Right ventricle myocardium superior (tissue), 1 donor: ENCODE measurements at places on chromosomes 5 and 9. TPM values are rescaled to one million over a fixed set of nuclear protein-coding genes. Genes with fewer than 3 reads are reported as not detected.

DNA sequence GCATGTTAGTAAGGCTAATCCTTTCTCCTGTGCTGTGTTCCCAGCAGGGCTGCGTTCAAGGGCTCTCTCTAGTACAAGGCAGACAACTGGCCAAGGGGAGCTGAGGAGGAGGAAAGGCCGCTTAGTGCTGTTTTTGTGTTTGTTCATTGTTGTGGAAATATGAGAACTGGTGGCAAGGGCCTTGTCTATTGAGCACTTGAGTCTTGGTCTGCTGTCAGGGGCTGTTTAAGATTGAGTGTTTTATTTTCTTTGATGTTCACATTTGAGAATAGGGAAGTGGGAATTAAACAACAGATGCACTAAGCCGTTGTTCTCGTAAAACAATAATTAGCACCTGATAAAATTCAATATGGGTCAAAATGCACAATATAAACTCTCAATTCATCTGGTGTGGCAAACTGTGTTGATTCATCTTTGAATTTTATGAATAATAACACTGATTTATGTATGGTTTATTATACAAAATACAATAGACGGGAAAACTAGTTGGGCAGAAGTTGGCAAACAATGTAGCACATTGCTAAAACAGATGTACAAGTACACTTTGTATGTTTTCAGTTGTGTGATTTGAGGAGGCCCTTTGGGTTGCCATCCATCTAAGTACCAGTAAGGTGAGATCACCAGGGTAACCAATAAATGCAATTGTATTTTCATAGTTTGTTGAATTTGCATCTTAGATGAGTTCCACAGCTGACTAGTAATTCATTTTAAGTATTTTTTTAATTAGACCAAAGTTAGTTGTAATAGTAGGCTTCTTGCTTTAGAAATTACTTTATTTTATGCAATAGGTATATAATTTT, 97.6 kb upstream of the GRHPR start:
- no peak for DNase-seq

DNA sequence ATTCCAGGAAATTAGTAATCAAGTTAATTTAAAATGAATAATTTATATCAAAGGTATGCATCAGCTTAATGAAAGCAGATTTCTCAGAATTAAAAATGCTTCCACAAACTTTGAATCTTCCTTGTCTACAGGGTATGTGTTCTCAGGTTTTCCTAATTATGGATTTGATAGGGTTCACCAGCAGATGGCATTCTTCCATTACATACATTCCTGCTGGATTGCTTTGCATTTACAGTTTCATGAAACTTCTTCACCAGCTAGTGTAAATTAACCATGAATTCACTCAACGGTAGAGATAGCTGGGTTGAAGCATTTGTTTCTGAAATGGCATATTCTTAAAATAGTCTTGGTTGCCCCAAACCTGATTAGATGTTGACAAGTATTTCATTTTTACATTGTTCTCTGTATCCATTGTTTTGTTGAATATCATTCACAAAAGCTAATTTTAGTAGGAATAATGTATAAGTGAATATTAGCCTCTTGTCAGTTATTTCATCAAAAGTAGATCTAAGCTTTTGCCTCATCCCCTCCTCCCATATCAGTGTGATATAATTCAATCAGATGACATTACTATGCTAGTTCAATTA, 68.7 kb upstream of the WDR41 start:
- no peak for DNase-seq

DNA sequence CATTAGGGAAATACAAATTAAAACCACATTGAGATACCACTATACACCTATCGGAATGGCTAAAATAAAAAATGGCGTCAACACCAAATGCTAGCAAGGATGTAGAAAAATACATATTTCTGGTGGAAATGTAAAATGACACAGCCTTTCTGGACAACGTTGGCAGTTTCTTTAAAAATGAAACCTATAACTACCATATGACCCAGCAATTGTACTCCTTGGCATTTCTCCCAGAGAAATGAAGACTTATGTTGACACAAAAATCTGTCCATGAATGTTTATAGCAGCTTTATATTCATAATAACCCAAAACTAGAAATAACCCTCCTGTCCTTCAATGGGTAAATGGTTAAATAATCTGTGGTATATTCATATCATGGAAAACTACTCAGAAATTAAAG, 188.7 kb upstream of the RAD23B start:
- DNase-seq, result no peak

DNA sequence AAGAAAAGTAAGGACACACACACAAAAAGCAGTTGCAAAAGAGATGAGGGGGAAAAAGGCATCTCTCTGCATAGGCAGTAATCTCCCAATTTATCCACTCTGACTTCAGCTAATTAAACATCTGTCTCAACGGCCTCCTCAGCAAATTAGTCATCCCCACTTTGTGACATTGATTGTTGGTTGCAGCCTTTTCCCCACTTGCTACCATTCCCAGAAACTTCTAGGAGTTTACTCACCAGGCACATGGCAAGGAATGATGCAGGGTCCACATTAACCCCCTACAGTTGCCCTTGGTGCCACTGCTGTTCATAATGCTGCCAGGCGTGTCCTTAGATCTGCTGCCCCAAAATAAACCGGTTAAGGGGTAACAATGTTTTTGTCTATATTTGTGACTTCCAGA, 174.6 kb downstream of the MAPKAP1 start:
- DNase-seq, result no peak

SCAI gene
- total RNA-seq, result 3.3 TPM

RNF145 gene
- total RNA-seq, result 20.7 TPM

GRCh38 chr5:74079971-74080556, 454.1 kb downstream of the ARHGEF28 start:
- DNase-seq, result no peak

DNA sequence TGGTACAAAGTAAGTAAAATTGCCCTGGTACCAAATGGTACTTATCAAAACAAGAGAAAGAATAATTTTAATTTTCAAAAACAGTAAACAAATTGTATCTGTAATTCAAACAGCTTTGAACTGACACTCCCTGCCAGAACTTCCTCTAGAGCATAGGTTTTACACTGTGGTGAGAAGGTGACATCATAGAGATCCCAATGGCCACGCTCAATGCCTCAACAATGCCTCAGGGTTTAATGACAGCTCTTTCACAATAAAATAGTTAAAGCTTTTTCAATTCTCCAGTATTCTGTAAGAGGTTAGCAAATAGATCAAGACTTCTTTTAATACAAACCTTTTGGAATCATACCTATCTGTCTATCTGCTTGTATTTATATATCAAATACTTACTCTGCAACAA, 437.1 kb downstream of the PRR16 start:
- DNase-seq, result no peak

ARL14EPL gene
- not detected for total RNA-seq

MOCS2 gene
- total RNA-seq, result 94.1 TPM

GGTA1 gene
- total RNA-seq, result 31.3 TPM

DNA sequence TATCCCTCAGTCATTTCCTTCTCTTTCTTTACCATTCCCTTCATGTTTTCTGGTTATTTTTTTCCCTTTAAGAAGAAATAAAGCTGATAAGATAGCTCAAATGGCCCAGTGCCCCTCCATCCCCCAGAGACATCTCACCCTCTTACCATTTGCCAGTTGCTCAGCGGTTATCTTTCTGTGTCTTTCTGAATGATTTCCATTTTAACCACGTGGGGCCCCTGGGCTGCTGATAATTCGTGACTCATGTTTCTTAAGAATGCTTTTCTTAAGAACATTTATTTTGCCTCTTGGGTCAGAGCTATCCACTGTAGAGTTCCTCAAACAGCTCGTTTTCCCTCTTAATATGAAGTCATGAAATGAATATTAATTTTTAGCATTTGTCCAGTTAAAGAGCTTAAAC, 147.8 kb downstream of the MAST4 start:
- DNase-seq, result peak; percentile 73

- DNase-seq, result no peak
Measured at GRCh38 chr5:146388386-146388785, 49.7 kb downstream of the POU4F3 start.

DNA sequence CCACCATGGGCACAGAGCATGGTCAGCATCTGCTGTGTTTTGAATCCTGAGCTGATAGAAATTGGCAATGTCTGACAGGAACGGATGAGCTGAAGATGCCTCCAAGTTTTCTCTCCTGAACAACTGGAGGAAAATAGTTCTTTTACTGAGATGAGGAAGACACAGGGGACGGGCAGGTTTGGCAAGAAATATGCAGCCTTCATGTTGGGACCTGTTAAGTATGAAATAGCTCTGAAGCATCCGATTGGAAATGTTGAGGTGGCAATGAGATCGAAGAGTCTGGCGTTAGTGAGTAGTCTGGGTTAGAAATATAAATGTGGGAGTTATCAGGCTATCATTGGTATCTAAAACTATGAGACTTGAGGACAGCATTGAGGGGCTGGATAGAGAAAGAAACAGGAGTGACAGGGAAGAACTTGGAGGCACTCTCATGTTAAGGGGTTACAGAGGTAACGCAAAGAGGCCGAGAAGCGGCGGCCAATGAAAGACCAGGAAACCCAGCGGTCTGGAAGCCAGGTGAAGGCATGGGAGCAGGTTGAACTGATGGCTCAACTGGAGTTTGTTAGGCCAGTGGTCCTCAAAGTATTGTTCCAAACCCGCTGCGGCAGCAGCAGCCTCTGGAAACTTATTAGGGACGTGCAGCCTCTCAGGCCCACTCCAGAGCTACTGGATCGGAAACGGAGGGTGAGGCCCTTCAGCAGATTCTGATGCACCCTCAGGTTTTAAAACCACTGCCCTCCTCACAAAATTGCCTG, 1.0 kb upstream of the MAMDC2 start:
- no peak for DNase-seq

DNA sequence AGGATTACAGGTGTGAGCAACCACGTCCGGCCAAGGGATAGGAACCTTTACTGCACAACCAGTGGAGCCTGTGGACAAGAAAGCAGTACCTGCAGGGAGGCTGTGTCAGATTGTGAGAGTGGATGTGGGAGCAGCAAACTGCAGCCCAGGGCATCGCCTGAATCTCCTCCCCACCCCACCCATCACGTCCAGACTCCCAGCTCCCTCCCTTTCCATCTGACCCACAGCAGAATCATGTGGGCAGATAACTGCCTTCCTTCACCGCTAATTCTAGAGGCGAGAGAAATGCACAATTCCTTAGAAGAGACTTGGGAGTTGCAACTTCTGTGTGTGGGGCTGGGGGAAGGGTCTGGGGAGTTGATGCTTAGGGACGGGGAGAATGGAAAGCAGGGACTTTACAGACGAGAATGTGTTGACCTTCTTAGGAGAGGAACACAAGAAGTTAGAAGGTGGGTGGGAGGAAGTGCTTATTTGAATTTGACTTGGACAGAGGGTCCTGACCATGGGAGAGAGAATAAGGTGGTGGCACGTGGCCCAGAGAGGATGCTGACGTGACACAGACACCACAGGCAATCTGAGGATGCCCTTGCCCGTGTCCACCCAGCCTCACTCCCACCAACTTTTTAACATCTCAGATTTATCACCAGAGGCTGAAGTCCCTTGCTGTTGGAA, 4.5 kb upstream of the LCP2 start:
- no peak for DNase-seq

- DNase-seq, result no peak
Measured at GRCh38 chr9:8261737-8262136, 462.2 kb upstream of the DMAC1 start.

- DNase-seq, result no peak
Measured at GRCh38 chr5:145982572-145983318, 46.4 kb downstream of the SH3RF2 start.

DNA sequence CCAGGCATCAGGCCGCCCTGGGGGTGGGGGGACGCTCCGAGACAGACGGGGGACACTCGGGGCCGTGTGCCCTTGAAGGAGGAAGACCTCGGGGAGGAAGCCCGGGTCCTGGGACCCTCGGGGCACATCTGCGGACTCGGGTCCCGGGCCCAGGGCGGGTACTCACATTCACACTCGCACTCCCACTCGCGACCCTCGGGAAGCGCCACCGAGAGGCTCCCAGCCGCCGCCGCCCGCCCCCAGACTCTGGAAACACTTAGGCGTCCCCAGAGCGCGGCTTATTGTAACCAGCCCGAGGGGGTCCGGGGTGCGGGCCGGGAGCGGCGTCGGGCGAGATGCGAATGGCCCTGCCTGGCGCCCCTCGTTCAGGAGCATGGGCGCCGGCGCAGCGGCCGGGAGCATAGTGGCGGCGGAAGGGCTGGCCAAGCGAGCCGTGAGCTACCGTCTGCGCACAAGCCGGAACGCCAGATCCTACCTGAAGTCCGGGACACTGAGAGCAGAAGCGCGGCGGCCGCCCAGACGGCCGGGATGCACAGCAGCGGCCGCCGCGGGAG, 559 bp downstream of the ROR2 start:
- DNase-seq, result no peak

SH3RF2 gene
- total RNA-seq, result 309 TPM

PRRX2 gene
- total RNA-seq, result 0.89 TPM

DNA sequence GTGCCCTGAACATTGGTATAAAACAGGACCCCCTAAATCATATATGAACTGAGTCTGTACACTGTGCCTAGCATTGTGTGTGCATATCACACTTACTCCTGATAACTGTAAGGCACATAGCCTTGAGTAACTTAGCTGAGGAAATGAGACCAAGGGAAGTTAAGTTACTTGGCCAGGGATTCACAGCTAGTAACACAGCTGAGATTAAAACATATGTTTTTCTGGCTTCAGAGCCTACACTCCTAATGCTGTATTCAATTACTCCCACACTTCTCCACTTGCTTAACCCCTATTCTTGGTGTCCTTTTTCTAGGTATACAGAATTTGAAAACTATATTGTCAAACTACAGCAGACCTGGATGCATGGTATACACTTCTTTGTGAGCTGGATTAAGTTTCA, 12.8 kb downstream of the GHR start:
- DNase-seq, result no peak

DNA sequence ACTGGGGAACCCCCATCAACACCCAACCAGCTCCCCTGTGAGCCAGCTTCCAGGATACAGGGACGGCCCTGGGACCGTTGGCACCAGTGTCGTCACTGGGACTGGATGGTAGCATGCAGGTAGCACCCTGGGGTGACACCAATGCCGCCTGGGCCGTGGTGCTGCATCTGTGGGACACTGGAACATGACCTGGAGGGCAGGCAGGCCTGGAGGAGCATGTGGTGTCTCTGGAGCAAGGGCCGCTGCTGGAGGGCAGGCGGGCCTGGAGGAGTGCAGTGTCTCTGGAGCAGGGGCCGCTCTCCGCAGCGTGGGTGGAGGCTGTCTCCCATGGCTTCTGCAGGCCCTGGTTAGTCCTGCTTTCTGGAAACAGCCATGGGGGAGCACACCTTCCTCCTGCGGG, 13.1 kb downstream of the LPCAT1 start:
- DNase-seq, result peak; percentile 26

DNA sequence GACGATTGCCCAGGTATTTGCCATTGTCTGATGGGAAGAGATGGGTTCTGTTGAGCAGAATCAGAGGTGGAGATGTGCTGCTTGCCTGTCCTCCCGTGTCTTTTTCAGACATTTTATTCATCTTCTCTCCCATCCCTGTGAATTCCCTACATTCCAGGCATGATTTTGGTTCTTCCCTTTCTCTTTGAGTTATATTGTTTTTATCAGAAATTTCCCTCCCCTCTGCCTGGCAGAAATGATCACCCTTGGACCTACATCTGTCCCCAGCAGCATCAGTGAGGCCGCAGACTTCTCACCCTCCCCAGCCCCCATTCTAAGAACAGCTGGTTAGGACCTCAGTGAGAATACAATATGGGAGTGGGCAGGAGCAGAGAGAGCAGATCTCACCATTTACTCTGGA, 640.2 kb downstream of the CCDC171 start:
- no peak for DNase-seq
